ENCODE measurements at places on chromosomes 1 and 21.

- no peak for DNase-seq
Measured at GRCh38 chr1:53391982-53392381, 64.1 kb upstream of the LRP8 start.

- no peak for DNase-seq
Measured at GRCh38 chr1:106907795-106908194, 148.7 kb upstream of the PRMT6 start.

- DNase-seq, result no peak
Measured at GRCh38 chr1:49576327-49576901, 447.3 kb downstream of the AGBL4 start.

GRCh38 chr1:79079770-79080169 is 73.2 kb upstream of the ADGRL4 start:
- DNase-seq, result peak; percentile 91

GRCh38 chr1:25140073-25140797 is 92.1 kb downstream of the SYF2 start:
- DNase-seq, result no peak

GRCh38 chr1:80155371-80155770 is 1148.8 kb upstream of the ADGRL4 start:
- DNase-seq, result peak; percentile 3

GRCh38 chr1:15598436-15598835 is 13.6 kb upstream of the AGMAT start:
- DNase-seq, result peak; percentile 11

DNA sequence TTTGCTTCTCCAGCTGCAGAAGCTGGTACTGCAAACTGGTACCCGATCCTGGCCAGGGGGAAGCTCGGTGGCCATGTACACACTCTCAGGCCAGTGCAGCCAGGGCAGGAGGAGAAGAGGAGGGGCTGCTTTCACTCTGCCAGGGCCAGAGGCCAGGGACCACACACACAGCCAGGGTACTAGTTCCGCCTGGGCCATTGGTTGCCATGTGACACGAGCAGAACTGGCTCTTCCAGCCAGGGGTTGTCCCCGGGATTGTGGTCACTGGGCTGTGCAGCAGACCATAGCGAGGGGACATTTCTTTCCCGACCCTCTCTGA is 3.7 kb upstream of the SHISAL2A start:
- no peak for DNase-seq

DNA sequence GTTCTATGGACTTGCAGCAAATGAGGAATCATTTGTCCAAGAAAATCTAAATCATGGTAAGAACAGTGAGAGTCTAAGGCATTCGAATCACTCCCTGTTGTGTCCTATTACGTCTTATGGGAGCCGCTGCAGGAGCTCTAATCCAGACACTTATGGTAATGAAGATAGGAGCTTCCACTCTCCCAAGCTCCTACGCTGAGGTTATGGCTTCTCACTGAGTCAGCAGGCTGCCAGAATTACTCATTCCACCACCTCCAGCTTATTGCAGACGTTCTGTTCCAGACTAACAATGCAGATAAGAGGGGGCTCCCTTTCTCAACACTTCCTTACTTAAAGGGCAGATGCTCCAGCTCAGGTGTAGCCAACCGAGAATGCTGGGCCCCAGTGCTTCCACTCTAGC is 212.6 kb downstream of the GREM2 start:
- DNase-seq, result peak; percentile 93

DNA sequence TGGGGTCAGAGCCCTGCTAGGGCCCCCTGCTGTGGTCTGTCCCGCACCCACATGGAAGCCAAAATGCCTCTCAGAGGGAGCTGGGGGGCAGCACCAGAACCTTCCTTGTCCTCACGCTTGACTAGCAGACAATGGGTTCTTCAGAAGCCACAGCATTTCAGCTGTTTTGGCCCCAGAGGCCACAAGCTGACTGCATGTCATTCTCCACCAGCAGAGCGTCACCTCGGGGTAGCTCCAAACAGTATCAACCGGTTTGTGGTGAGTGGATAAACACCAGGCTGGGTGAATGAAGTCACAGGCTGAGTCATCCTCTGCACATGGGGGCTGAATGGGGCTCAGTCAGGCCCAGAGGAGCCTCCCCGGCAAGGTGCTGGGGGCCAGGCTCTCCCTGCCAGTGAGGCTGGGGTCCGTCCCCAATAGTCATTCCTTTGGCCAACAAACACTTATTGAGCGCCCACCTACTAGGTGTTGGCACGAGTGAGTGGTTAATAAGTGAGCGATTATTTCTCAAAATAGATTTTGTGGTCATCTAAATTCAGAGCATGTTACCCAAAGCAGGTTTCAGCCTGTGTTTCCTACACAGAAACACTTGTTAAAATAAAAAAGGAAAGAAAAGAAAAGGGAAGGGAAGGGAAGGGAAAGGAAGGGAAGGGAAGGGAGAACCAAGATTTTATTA is 9.1 kb downstream of the OLIG1 start:
- DNase-seq, result peak; percentile 63

DNA sequence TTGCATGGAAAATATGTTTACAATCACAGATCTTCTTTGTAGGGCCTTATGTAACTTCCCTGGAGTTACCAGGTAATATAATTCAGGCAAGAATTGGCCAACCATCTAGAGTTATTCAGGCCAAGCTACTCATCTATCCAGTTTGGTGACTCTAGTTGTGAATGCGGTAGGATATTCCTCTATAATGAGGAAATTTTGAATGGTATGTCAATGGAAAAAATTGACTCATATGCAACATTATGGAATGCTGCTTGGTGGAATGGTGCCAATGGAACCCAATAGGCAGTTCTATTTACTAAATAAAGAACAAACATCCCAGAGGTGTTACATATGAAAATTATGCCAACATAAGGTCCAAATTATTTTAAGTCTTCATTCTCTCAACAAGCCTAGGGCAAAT is 5.6 kb upstream of the TNFSF18 start:
- peak; percentile 13 for DNase-seq

DNA sequence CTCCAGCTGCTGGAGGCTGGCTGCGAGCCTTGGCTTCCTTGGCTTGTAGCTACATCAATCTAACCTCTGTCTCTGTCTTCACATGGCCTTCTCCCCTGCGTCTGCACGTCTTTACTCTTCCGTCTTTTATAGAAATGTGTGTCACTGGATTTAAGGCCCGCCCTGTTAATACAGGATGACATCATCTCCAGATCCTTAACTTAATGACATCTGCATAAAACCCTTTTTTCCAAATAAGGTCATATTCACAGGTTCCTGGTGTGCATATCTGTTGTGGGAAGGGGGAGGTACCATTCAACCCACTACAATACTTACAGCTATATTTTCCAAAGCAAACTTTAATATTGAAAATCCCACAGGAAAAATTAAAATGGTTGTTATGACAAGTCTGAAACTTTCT is 165.3 kb upstream of the FOXD3 start:
- no peak for DNase-seq

DNA sequence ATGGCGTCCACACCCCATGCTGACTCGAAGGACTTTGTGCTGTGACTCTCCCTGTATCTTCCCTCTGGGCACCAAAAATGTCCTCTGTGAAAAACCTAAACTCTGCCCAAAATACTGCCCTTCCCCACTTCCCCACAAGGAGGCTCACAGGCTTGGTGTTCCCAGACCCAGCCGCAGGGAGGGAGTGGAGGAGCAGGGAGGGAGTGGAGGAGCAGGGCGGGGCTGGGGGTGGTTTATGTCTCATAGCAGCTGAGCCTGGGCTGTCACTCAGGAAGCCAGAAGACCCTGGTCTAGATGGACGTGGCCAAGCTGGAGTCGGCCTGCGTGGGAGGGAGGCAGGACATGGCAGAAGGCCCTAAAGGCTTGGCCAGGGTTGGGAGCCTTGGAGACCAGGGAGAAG is 461.7 kb downstream of the PTPRU start:
- DNase-seq, result no peak

DNA sequence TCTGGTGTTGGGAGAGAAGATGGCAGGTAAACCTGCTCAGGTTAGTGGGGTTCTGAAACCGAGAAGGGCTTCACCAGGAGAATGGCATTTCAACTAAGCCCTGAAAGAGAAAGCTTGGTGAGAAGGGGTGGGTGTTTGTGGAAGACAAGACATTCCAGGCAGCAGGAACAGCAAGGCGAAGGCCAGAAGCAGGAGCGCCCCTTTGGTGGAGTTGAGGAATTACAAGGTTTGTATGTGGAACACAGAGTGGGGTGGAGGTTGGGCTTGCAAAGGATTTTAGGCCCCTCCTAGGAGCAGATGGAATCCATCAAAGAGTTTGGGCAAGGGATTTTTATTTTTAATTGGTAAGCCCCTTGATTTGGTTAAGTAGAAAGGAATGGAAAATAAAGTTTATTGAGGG is 24.8 kb upstream of the ELOA start:
- peak; percentile 62 for DNase-seq

DNA sequence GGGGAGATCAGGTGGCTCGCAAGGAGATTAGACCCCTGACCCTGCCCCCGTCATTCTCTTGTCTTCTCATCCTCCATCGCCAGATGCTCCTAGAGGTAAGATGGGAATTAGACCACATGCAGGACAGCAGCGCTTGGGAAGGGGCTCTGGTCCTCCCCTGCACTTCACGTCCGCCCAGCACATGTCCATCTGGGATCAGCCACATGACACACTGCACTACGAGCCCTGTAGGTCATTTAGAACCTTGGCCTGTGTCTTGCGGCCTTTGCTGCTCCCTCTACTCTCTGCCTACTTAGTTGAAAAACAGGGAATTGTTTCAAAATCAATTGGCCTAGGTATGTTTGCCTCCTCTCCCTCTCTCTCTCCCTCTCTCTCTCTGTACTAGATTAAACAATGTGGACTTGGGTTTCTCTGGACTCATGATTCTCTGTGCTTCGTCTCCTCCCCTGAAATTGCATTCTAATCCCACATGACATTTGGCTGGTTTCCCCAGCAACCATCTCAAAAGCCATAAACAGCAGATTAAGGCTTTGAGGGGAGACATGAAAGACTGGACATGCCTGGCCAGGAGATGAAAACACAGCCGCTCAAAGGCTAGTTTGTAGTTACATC is 3.8 kb upstream of the NCMAP start:
- DNase-seq, result peak; percentile 5

Measured in HCEC 1CT (cell line).